Left kidney (tissue), 8 donors: ENCODE measurements at places on chromosomes 6 and 20.

DNA sequence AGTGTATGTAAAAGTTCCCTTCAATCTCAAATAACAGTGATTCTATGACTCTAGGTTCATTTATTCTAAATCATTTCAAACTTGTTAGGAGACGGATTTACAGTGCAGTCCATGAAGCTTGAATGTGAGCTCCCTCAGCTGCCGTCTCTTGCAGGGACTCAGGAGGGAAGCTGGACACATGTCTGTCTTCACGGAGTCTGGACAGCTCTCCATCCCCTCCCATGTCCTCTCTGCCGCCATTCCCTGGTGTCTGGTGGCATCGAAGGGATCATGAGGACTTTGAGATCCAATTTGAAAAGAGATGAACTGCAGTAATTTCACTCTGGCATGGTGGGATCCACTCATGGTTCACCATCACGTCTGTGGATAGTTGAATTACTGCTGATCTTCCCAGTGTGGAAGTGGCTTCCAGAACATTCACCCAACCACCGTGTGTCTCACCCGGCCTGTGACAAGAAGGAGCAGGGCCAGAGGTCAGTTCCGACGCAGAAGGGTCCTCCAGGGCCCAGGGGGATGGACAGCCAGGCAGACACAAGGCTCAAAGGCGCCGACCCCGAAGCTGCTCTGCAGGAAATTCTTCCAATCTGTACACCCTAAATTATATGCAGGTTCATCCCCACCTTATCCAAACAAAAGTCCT is 370.1 kb downstream of the THBS2 start:
- no peak for DNase-seq

GRCh38 chr6:127190552-127190951 is 72.1 kb downstream of the RSPO3 start:
- no peak for DNase-seq

GRCh38 chr20:47355489-47356219 is 845 bp downstream of the ZMYND8 start:
- no peak for DNase-seq

GRCh38 chr6:143271024-143271423 is 179.5 kb downstream of the ADAT2 start:
- peak; percentile 19 for DNase-seq

GRCh38 chr6:19865178-19865577 is 28.0 kb downstream of the ID4 start:
- DNase-seq = no peak

GRCh38 chr20:573414-574296 is 30.1 kb upstream of the CSNK2A1 start:
- no peak for DNase-seq

DNA sequence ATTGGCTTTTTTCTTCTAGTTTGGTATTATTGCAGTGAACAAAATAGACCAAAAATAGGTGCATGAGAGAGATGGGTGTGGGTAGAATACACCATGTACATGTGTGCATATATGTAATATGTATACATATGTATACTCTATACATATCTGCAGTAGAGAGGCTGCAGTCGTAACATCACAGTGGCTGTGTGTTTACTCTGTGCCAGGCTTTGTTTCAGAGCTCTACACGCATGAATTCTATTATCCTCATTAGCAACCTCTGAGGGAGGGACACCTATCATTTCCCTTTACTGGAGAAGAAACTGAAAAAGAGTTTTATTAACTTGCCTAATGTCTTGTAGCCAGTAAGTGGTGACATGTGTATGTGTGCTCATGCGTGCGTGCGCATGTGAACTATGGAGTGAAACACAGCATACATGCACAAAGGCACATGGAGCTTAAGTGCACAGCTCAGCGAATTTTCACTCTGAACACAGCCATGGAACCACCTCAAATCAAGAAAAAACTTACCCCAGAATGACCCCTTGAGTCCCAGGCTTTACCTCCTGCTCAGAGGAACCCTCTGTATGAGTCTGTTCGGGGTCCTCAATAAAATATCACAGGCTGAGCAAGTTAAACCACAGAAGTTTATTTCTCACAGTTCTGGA is 452.5 kb downstream of the CDH26 start:
- DNase-seq = no peak

DNA sequence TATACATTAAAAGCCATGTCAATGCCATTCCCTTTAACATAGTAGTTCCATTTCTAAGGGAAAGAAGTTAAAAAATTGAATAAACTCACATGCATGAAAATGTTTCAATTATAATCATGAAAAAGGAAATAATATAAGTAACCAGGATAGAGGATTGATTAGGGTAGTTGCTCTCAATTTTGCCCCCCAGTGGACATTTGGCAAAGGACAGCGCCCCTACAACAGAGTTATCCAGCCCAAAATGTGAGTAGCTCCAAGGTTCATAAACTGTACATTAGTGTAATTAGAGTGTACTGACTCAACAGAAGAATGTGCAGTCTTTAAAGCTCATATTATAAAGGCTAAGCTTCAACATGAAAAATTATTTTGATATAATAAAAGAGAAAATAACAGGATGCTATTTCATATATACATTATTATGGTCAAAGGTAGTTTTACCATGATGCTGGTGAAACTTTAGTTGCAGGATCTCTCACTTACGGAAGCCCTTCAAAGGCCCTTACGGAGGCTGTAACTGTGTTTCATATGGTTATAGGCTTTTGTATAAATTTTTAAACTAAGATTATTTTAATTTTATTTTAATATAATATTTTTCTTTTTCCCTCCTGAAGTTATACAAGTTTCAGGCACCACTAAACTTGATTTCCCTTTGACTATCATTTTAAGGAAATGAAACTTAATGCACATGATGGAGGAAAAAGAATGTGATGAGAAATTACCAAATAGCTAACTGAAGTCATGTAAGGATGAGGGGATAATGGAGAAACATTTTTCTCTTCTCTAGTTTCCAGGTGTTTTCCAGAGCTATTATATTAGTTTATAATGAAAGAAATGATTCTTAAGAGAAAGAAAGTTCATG is 403.6 kb downstream of the PLCB1 start:
- no peak for DNase-seq

GRCh38 chr6:105759946-105760345 is 326.2 kb upstream of the PRDM1 start:
- no peak for DNase-seq

- DNase-seq = no peak
These were observed 648.6 kb downstream of the C6orf118 start for GRCh38 chr6:164660781-164661180.

- no peak for DNase-seq
These were observed 204.6 kb downstream of the NKAIN2 start for GRCh38 chr6:124008000-124008987.

GRCh38 chr6:40903456-40903855 is 135.6 kb downstream of the UNC5CL start:
- DNase-seq = no peak

GRCh38 chr6:163825033-163825432 is 410.5 kb downstream of the QKI start:
- no peak for DNase-seq
